ENCODE measurements at places on chromosomes 5 and 9. TPM values are rescaled to one million over a fixed set of nuclear protein-coding genes. Genes with fewer than 3 reads are reported as not detected.

Gene ROPN1L
- total RNA-seq, result not detected

Gene NEURL1B
- 18.0 TPM for total RNA-seq

Gene CDX1
- not detected for total RNA-seq

Gene FCN2
- total RNA-seq, result not detected

Gene CENPH
- 1.9 TPM for total RNA-seq

Gene SPATA9
- not detected for total RNA-seq

Measured in gastrocnemius medialis (tissue), 4 donors.